ENCODE measurements at places on chromosomes 16 and 17. TPM values are rescaled to one million over a fixed set of nuclear protein-coding genes. Genes with fewer than 3 reads are reported as not detected.

DNA sequence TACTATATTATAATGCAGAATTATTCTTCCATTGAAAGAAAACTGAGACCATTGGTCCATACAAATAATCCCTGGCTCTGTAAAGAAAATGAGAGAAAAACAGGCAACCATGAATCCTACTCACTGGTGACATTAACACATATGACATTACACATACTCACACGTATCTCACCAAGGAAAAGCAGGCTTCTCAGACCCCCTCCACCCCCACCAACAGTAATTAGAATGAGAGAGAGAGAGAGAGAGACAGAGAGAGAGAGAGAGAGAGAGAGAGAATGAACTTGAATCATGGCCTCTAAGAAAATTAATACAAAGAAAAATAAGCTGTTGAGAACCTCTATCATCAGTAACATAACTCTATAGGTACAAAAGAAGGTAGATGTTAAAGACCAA lies 132.0 kb downstream of the SNX11 start:
- peaks cover 17% of the 10 kb centered on the region for H3K36me3 ChIP-seq
- H3K4me3 ChIP-seq = no peak overlapping the region
- peaks cover 47% of the 10 kb centered on the region for H3K4me1 ChIP-seq
- no peak overlapping the region for H3K27ac ChIP-seq
- H3K27me3 ChIP-seq = no peaks in the 10 kb centered on the region

DNA sequence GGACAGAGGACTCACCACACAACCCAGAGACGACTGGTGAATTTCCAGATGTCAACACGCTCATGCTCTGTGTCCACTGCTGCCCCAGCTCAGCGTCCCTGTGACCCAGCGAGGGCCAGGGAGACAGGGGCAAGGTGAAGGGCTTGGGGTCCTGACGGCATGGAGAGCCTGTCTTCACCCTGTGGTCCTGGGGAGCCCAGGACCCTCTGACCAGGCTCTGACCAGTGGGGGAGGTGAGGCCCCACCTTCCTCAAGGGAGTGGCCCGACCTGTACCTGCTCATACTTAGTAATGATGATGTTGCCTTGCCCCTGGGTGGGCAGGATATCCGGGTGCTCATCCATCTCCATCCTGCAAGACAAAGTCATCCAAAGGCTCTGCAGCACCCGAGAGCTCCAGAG lies 39.8 kb downstream of the TNFRSF13B start:
- no peak for DNase-seq
- H3K4me3 ChIP-seq = no peak overlapping the region
- no peaks in the 10 kb centered on the region for H3K4me1 ChIP-seq
- H3K36me3 ChIP-seq = no peaks in the 10 kb centered on the region

DNA sequence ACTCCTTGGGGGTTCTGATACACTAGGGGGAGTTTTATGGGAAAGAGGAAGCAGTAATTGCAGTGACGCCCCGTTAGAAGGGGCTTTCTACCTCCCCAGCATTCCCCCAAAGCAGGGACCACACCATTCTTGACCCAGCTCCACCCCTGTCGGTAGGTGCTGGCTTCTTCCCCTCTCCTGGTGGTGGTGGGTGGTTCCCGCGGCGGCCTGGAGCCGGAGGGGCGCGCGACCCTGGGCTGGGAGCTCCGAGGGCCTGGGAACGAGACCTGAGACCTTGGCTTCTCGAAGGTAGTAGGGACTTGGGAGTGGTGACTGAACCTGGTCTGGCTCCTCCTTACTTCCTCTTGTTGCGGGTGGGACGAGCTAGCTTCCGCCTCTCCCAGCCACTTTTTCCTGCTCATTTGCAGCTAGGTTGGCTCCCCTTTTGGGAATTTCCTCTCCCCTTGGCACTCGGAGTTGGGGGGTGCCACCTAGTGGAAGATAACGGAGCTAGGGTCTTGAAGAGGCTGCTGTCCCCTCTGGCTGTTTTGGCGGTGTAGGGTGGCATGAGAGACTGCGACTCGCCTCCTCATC lies 438 bp downstream of the GRN start:
- peak overlapping the region; percentile 93 for H3K4me3 ChIP-seq
- no peaks in the 10 kb centered on the region for H3K36me3 ChIP-seq
- H3K4me1 ChIP-seq = peaks cover 23% of the 10 kb centered on the region
- H3K27me3 ChIP-seq = peaks cover 18% of the 10 kb centered on the region
- peak; percentile 65 for DNase-seq

GRCh38 chr16:66277311-66278070 lies 89.0 kb upstream of the CDH5 start:
- H3K27ac ChIP-seq = no peak overlapping the region
- peaks cover 24% of the 10 kb centered on the region for H3K27me3 ChIP-seq
- no peak for DNase-seq
- H3K36me3 ChIP-seq = no peaks in the 10 kb centered on the region
- peaks cover 4% of the 10 kb centered on the region for H3K4me1 ChIP-seq
- H3K4me3 ChIP-seq = no peak overlapping the region

The RTN4RL1 gene
- 0.22 TPM for total RNA-seq

- H3K4me1 ChIP-seq = peaks cover 17% of the 10 kb centered on the region
- no peaks in the 10 kb centered on the region for H3K27me3 ChIP-seq
- peak overlapping the region; percentile 31 for H3K27ac ChIP-seq
- DNase-seq = no peak
Observed at GRCh38 chr17:64327201-64327930, 63.3 kb downstream of the PECAM1 start.

- no peak for DNase-seq
- no peaks in the 10 kb centered on the region for H3K4me1 ChIP-seq
- H3K36me3 ChIP-seq = no peaks in the 10 kb centered on the region
- no peak overlapping the region for H3K27ac ChIP-seq
Observed at GRCh38 chr17:22505660-22506059, 813.3 kb downstream of the KCNJ18 start.

DNA sequence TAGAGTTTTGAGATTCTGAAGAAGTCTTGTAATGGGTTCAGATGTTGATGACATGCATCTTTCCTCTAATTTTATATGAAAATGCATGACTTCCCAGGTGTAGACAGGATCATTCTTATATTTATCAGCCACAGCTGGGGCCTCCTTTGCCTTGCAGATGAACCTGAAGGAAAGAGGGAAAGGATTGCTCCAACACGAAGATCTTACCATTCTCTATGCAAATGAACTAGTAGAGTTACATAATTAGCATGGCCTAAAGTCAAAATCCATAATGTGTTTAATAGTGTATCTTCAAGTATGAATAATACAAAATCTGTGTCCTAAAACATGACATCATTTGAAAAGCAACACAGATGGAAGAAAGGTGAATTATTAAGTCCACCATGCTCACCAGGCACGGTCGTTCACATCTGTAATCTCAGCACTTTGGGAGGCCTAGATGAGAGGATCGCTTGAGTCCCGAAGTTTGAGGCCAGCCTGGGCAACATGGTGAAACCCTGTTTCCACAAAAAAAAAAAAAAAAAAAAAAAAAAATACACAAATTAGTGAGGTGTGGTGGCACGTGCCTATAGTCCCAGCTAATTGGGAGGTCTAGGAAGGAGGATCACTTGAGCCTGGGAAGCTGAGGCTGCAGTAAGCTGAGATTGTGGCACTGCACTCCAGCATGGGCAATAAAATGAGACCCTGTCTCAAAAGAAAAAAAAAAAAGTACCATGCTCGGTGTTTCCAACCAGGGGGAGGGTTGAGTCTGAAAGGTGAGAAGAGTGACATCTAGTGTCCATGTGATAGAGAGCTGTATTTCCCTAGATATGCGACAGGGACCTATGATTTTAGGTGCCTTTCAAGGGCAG lies 6.3 kb downstream of the VWA3A start:
- H3K27me3 ChIP-seq = peaks cover 35% of the 10 kb centered on the region
- H3K4me1 ChIP-seq = peaks cover 4% of the 10 kb centered on the region
- no peak overlapping the region for H3K4me3 ChIP-seq
- no peak overlapping the region for H3K27ac ChIP-seq

- H3K4me1 ChIP-seq = peaks cover 4% of the 10 kb centered on the region
- H3K36me3 ChIP-seq = no peaks in the 10 kb centered on the region
- peaks cover 8% of the 10 kb centered on the region for H3K27me3 ChIP-seq
- no peak overlapping the region for H3K27ac ChIP-seq
Observed at GRCh38 chr16:57906382-57907316, 64.3 kb downstream of the CNGB1 start.

- H3K36me3 ChIP-seq = peaks cover 16% of the 10 kb centered on the region
- no peak overlapping the region for H3K27ac ChIP-seq
- no peak overlapping the region for H3K4me3 ChIP-seq
- no peak for DNase-seq
- H3K4me1 ChIP-seq = peaks cover 2% of the 10 kb centered on the region
Observed at GRCh38 chr17:76309461-76309860, 1.4 kb upstream of the QRICH2 start.

DNA sequence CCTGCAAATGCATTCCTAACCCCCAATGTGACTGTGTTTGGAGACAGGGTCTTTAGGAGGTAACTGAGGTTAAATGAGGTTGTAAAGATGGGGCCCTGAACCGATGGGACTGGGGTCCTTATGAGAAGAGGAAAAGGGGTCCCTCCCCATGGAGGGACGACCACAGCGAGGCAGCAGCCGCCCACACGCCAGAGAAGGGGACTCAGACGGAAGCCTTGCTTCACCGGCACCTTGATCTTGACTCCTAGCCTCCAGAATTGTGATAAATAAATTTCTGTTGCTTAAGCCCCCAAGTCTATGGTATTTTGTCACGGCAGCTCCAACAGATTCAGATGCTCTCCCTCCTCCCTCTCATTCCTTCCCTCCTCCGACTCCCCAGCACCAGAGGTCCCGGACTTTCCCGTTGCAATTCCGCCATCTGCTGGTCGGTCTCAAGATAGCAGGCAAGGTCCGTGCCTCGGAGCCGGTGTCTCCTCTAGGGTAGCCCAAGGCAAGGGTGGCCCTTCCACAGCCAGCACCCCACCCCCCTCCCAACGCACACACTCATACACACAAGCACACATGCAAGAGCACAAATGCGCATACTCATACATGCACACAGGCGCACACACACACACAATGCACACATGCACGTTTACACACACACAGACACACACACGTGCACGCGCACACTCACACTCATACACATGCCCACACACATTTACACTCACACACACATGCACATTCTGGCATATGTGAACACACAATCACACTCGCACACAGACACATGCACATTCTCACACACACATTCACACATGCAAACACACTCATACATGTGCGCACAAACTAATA lies 23.1 kb upstream of the C16orf78 start:
- H3K4me3 ChIP-seq = no peak overlapping the region
- no peaks in the 10 kb centered on the region for H3K36me3 ChIP-seq
- H3K4me1 ChIP-seq = no peaks in the 10 kb centered on the region
- DNase-seq = peak; percentile 65
- H3K27me3 ChIP-seq = peaks cover 8% of the 10 kb centered on the region
- no peak overlapping the region for H3K27ac ChIP-seq

DNA sequence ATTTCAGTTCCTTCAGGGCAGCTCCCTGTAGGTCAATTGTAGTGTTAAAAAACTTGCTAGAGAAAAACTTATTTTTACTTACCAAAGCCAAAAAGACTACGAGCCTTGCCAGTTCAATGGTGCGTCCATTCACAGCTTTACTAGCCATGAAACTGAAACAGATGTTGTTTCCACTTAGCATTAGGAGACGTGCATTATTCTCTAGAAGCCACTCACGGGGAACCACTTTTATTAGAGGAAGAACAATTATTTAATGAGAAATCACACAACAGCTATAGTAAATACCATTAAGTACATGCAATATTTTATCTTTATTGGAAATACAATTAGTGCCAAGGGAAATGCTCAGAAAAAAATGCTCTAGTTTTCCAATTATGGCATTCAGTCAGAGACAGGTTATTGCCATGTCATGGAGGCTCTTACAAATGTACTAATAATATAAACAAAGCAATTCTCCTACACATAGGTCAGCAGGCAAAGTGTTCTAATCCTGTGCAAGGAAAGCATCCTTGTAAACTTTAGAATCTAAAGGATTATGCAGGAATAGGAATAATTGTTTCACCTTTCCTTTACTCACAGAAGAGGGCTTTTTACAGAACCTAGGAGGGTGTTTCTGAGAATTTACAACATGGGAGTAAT lies 17.4 kb downstream of the LASP1NB start:
- no peaks in the 10 kb centered on the region for H3K27me3 ChIP-seq
- peaks cover 1% of the 10 kb centered on the region for H3K4me1 ChIP-seq
- no peak overlapping the region for H3K27ac ChIP-seq
- DNase-seq = no peak

DNA sequence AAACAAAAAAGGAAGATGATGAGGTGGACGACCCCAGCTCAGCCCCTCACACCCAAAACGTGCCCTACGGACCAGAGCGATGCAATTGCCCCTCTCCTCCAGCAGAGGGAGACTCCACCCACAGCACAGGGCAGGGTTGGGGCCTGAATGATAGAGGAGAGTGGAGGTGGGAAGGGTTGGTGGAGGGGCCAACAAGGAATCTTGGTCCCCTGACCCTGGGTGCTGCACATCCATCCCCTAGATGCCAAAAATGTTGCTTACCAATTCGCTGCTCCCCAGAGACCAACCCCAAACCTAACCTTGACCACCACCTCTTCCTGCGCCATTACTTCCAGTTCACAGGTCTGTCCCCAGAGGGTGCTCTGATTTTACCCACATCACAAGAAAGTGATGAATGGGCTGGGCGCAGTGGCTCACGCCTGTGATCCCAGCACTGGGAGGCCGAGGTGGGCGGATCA lies 12.9 kb downstream of the P2RX5 start:
- no peaks in the 10 kb centered on the region for H3K27me3 ChIP-seq
- H3K4me1 ChIP-seq = peaks cover 6% of the 10 kb centered on the region
- no peaks in the 10 kb centered on the region for H3K36me3 ChIP-seq
- H3K27ac ChIP-seq = no peak overlapping the region
- peak; percentile 62 for DNase-seq

- H3K27me3 ChIP-seq = peaks cover 6% of the 10 kb centered on the region
- no peak overlapping the region for H3K27ac ChIP-seq
- H3K4me1 ChIP-seq = no peaks in the 10 kb centered on the region
- DNase-seq = no peak
- no peaks in the 10 kb centered on the region for H3K36me3 ChIP-seq
- no peak overlapping the region for H3K4me3 ChIP-seq
Observed at GRCh38 chr17:20172376-20172775, 163.2 kb downstream of the SPECC1 start.

The CCL2 gene
- total RNA-seq = 6.9 TPM

The OTOP2 gene
- not detected for total RNA-seq

DNA sequence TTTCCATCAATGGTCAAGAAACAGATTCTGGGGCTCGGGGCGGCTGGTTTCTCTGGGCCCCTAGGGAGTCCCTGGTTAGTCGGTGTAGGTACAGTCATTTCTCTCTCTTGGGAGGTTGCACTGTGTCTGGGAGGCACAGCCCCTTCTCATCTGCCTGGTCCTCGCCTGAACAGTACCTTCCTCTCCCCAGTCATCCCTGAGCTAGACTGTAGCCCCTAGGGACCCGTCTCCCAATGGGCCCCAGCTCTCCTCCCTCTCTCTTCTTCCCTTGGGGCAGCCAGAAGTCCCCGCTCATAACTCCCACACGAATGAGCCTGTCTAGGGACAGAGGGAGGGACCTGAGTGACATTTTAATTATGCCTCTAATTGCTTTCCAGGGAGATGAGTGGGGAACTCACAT lies 20.2 kb upstream of the CPSF4L start:
- H3K4me3 ChIP-seq = no peak overlapping the region
- no peaks in the 10 kb centered on the region for H3K36me3 ChIP-seq
- no peak overlapping the region for H3K27ac ChIP-seq
- no peak for DNase-seq
- no peaks in the 10 kb centered on the region for H3K4me1 ChIP-seq

GRCh38 chr17:281365-281999 lies 71.1 kb downstream of the RPH3AL start:
- no peaks in the 10 kb centered on the region for H3K27me3 ChIP-seq
- no peak overlapping the region for H3K4me3 ChIP-seq
- no peak overlapping the region for H3K27ac ChIP-seq
